Left hindlimb (tissue), 1 donor: ENCODE measurements at places on chromosomes 1 and 21.

GRCh38 chr1:150061632-150062101 lies 5.9 kb upstream of the VPS45 start:
- no peak for DNase-seq

- no peak for DNase-seq
Measured at GRCh38 chr1:245051349-245052221, 103.2 kb upstream of the KIF26B start.

DNA sequence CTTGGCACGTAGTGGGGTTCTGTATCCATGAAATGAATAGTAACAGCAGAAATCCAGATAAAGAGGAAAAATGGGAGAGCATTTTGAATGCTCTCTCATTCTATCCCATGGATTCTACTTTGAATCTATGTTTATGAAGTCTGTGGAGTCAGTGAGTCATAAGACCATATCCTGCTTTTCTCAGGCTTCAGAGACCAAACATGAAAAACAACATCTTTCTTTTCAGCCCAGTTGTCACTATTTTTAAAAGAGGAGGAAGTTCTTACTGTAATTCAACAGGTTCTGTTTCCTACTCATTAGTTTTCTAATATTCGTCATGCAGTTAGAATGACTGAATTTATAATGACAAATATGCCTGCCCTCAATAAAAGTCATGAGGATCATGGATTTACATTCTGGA lies 39.4 kb upstream of the CD55 start:
- DNase-seq: no peak

DNA sequence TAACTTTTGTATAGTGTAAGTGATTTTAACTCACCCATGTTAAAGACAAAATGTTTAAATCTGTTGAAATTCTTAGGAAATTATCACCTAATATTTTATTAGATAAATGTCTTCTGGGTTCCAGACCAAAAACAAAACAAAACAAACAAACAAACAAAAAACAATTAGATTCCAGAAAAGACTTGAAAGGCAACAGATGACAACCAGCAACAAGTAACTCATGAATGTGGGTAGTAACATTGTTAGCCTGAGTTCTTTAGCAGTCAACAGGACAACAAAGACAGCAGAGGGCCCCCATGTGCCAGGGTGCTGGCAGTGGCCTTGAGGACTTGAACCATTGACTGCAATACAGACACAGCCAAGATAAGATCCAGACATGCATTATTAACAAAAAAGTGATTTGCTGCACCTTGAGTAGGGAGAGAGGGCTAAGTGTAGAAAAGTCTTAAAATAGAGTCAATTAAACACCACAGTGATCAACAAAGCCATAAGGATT lies 2.4 kb upstream of the CD247 start:
- DNase-seq: no peak

- DNase-seq: no peak
Measured at GRCh38 chr1:36251794-36252481, 27.7 kb downstream of the THRAP3 start.

GRCh38 chr1:229372251-229372650 lies 29.4 kb upstream of the CCSAP start:
- no peak for DNase-seq

DNA sequence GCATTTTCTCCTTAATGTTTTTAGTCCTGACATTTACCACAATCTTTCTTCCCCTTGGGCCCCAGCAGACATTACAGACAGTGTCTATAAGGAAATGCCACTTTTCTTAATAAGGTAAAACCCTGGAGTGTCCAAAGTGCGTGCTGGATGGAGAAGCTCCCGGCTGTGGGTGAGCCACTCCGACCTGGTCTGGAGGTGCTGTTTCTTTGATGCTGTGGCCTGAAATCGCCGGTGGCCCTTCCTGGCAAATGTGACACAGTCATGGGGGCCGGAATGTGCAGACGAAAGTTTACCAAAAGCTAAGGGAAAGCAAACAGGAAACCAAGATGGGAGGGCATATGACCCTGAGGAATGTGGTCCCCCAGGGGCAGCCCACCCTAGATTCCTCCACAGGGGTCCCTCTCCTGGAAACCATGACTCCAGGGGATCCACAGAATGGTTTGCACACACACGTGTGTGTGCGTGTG lies 77.9 kb downstream of the FHAD1 start:
- DNase-seq: no peak

- DNase-seq: no peak
Measured at GRCh38 chr21:38089763-38090046, 167.1 kb upstream of the KCNJ15 start.

DNA sequence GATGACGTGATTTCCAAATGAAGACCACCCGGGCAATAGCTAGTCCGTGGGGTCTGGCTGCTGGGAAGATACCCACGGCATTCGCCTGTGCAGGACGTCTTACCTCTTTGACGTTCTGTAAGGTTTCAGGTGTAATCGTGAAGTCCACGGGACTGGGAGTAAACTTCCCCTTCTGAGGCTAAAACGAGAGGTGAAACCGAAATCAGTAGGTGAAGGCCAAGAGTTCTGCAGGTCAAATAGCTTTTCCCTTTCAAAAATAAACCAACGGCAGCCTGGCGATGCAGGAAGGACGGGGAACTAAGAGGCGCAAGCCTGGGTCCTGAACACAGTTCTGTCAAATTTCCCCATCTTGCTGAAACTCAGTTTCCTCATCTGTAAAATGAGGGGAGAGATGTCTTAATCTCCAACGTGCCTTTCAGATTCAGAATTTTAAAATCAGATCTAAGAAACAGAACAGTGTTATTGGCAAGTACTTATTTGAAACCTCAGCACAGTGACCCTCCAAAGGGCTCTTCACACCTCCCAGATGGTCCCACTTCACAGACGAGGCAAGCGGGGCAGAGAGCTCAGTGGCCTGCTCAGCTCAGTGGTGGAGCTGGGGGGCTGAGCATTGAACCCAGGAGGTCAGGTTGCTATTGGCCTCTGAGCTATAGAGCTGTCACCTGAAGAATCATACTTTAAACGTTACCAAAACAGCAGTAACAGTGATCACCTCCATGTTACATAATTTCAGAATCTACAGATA lies 34.7 kb downstream of the VPS26C start:
- no peak for DNase-seq

GRCh38 chr21:44345495-44345894 lies 6.3 kb upstream of the CFAP410 start:
- no peak for DNase-seq

DNA sequence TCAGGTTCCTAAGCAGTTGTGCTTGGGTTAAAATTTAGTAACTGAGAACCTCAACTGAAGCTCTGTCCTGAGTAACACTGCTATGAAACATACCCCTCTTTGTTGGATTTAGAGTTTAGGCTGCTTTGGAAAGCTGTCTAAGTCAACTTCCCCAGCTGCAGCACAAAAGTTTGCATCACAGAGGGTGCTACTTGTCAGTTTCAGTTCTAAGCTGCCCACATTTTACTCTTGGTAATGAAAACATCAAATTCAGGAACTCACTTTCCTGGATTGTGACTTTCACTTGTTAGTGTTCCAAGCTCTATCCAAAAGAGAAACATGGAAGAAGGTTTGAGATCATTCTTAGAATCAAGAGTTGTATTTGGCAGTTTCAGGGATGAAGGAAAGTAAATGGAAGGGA lies 191.7 kb upstream of the NFIA start:
- DNase-seq: no peak

DNA sequence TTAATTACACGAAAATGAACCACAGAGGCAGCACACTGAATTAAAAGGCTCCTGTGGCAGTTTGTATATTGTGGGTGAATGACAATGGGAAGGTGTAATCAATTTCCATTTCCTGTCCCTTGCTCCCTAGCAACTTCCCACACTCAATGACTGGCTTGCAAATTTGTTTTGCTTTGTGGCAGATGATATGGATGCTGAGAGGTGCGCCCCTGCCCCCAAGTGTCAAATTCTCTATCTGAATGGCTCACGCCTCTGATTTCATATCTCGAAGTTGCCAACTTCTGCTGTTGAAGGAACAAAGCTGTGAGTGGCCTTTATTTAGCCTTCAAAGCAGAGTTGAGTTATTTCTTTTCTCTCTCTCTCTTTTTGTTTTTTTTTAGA lies 86.0 kb downstream of the FOXD2 start:
- no peak for DNase-seq

GRCh38 chr1:213327017-213327667 lies 276.1 kb downstream of the RPS6KC1 start:
- peak; percentile 50 for DNase-seq

GRCh38 chr1:230026572-230026971 lies 40.5 kb upstream of the GALNT2 start:
- no peak for DNase-seq

DNA sequence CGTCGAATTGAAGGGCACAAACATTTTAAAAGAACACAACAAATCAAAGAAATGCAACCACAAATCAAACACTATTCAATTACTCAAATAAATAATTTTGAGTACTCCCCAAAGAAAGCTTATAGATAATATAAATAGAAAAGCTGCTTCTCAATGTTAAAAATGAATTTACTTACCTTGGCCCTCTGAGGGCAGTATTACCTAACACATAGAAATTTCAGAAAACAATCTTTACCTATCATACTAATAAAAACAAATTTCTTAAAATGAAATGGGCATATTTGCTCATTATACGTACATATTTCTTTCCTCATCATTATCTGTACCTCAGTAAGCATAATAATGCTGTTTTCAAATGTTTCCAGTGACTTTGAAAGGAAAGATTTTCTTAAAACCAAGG lies 141.8 kb downstream of the AKT3 start:
- DNase-seq: no peak

- DNase-seq: no peak
Measured at GRCh38 chr1:212359794-212360479, 54.7 kb downstream of the PACC1 start.

DNA sequence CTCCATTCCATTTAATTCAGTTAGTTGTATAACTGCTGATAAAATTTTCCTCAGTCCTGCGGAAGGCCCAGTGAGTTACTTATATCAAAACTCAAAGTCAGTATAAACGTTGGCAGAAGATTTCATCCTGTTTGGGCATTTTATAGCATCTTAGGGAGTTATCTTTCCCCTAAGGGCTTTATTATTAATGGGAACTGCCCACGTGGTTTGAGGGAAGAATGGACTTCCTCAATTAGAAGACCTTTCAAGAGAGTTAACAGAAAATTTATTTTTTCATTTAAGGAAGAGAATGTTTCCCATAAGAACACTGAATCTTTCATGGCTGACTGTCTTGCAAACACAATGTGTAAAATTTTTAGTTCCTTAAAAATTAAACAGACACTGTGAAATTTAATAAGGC lies 400.1 kb downstream of the NEGR1 start:
- DNase-seq: no peak

DNA sequence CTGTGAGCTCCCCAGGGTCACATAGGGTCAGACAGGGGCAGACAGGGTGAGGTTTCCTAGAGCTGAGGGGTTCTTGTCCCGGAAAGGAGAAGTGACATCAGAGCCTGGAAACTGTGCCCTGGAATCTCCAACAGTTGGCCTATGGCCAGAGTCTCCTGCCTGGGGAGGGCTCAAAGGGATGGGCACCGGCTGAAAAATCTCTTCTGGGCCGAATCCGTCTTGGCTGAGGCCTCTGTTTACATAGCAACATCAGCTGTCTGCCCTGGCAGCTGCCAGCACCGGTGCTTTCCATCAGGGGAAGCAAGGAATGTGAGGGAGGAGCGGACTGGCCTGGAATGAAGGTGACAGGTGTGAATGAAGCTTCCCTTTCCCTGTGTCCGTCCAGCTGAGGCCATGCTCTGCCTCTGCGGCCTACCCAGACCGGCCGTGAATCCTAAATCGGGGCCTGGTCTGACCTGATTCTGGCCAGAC lies 30.7 kb downstream of the VASH2 start:
- DNase-seq: peak; percentile 81

DNA sequence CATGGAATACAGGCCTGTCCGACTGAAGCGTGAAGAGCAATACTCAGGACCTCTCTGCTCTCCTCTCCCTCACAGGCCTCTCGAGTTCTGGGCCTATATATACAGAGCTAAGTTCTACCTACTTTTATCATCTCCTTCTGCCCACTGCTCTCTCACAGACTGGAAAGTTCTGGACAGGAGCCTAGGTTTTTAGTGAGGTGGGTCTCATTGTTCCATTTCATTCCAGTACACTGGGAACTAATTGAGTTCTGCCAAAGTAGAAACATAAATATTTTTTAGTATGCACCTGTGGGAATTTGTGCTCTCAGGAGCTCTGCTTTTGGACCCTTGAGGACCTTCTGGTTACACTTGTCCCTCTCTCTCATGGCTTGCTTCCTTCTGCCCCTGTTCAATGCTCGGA lies at the start of gene TEDDM1:
TSS of gene TEDDM1 (minus strand) at position 101 of the 400 bp plus-strand sequence. CDS start 182 bp downstream, outside the sequence.
- DNase-seq: no peak

GRCh38 chr1:93845538-93846205 lies 33.3 kb downstream of the DNTTIP2 start:
- DNase-seq: peak; percentile 50

DNA sequence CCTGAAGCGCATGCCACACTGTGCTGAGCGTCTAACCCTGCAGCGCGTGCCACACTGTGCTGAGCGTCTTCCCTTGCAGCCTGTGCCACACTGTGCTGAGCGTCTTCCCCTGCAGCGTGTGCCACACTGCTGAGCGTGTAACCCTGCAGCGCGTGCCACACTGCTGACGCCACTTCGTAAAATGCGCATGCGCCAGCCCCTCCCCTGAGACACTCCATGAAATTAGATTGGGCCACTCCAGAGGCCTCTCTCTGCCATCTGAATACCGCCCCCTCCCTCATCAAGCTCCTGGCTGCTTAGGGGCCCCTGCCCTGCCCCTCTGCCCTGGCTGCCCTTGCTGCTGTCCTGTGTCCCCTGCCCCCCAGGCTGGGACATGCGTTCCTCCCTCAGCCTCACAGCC lies 84.8 kb downstream of the POFUT2 start:
- no peak for DNase-seq

DNA sequence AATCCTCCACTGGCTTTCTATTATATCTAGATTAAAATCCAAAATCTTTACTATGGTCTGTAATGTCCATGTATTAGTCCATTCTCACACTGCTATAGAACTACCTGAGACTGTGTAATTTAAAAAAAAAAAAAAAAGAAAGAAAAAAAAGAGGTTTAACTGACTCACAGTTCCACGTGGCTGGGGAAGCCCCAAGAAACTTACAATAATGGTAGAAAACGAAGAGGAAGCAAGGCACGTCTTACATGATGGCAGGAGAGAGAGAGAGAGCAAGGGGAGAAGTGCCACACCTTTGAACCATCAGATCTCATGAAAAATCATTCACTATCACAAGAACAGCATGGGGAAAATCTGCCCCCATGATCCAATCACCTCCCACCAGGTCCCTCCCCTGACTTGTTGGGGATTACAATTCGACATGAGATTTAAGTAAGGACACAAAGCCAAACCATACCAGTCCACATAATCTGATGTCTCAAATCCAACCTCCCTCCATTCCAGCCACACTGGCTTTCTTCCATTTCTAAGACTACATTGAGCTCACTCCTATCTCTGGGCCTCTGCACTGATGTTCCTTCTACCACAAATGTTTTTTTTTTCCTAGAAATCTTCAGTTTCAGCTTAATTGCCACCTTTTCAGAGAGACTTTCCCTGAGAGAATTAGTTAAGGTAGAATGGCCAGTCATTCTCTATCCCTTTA lies 92.4 kb downstream of the EIF4G3 start:
- DNase-seq: no peak

DNA sequence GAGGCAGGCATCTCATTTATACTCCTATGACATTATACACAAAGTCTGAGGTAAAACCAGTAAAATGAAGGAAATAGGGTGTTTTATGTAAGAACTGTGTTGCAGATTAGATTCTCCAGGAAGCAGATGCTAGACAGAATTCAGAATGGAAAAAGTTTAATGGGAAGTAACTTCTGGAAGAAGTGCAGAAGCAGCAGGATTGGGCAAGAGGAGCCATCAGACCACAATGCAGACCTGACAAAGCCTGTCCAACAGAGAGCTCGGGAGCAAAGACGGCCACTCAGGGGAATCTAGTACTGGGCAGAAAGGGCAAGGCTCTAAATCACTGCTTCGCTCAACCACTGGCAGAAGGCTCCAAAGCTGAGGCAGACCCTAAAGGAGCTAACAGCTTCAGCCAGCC lies 33.7 kb downstream of the FBXO42 start:
- DNase-seq: peak; percentile 36
